ENCODE measurements at places on chromosomes 3 and 15.

GRCh38 chr3:127452321-127452821 lies 138.2 kb downstream of the TPRA1 start:
- DNase-seq, result no peak

- DNase-seq, result no peak
Measured at GRCh38 chr15:45993508-45993907, 358.7 kb downstream of the SQOR start.

DNA sequence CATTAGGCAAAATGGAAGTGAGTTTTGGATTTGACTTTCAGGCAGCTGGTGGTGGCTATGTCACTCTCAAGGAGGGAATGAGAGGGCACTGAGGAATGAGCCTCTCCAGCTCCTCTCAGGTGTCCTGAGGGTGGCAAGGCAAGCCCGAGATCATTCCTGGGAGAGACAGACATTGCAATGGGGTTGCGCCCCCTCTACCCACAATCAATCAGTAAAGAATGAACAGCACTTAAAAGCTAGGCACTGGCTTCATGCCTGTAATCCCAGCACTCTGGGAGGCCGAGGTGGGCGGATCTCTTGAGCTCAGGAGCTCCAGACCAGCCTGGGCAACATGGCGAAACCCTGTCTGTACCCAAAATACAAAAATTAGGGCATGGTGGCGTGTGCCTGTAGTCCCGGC lies 14.1 kb upstream of the SHF start:
- no peak for DNase-seq

- no peak for DNase-seq
Measured at GRCh38 chr3:112874725-112875124, 28.1 kb upstream of the CD200R1L start.

DNA sequence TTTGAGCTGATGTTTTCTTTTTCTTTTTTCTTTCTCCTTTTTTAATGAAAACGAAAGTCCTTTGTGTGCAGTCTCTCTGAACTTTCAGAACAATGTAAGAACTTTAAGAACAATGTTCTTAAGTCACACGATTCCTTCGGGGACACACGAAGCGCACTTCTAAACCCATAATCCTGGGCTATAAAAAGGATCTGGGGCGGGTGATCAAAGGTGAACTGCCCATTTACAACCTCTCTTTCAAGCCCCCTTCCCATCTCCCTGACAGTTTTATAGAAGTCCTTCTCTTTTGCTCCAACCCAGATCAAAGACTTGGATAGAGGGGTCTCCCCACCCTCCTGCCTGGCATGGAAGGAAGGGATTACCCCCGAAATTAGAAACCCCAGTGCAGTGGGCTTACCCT lies 126.8 kb downstream of the BDH1 start:
- no peak for DNase-seq

GRCh38 chr3:84724877-84725276 lies 233.9 kb upstream of the CADM2 start:
- no peak for DNase-seq

GRCh38 chr3:193776626-193777358 lies 183.8 kb downstream of the OPA1 start:
- DNase-seq, result no peak

DNA sequence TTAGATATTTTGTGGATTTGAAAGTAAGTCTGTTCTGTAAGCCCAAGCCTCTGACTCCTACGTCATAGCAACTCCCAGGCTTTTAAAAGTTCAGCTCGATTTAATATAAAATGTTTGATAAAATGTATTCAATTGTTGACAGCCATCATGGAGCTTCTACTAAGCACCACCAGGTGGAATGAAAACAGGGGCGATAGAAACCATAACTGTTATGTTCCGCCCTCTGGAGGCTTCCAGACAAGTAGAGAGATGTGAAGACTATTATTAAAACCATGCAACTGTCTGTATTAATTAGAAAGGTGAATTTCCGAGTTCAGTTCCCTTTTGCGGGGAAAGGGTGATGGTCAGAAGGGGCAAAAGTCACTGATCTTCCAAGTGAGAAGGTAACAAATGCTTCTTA lies 292.2 kb downstream of the NR2F2 start:
- no peak for DNase-seq

DNA sequence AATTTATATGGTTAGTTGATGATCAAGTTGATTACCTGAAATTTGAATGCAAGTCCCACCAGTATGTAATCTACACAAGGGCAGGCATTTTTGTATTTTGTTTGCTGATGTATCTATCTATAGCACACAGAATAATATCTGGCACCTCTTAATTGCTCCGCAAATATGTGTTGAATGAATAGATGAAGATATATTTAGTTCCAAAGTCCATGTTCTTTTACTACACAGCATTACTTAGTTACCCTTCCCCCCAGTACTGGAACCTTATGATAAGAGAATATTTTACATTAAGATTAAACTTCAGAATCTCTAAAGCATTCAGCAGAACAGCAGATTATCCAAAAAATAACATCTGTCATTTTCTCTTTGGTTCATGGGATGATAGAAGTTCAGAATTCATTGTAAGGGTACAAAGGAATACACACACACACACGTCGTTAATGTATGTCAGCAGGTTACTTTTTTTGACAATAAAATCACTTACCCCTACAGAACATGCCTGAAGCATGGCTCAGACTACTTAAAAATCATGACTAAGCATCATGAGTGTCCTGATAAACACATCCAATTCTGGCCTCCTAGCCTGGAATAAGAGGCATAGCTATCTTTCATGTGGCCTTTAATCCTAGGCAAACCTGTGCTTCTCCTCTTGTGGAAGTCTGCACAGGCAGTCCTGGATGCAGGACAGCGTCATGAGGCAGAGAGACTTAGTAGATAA lies 148.9 kb upstream of the TBC1D5 start:
- DNase-seq, result no peak

DNA sequence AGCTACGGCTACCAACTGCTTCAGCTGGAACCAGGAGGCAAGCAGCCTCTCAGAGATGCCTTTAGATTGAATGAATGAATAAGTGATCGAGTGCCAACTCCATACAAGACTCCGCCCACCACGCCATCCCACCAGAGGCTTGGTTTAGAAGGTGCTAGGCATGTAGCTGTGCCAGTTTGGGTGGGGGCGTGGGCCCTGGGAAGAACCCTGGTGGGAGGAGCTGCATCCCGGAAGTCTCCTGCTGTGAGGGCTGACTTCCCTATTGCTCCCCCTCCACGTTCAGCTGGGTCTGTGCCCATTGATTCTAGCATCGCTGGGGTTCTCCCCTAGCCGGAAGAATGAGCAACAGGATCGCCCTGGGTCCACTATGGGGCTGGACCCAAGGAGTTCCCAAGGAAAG lies 20.9 kb downstream of the LINGO1 start:
- DNase-seq, result no peak

DNA sequence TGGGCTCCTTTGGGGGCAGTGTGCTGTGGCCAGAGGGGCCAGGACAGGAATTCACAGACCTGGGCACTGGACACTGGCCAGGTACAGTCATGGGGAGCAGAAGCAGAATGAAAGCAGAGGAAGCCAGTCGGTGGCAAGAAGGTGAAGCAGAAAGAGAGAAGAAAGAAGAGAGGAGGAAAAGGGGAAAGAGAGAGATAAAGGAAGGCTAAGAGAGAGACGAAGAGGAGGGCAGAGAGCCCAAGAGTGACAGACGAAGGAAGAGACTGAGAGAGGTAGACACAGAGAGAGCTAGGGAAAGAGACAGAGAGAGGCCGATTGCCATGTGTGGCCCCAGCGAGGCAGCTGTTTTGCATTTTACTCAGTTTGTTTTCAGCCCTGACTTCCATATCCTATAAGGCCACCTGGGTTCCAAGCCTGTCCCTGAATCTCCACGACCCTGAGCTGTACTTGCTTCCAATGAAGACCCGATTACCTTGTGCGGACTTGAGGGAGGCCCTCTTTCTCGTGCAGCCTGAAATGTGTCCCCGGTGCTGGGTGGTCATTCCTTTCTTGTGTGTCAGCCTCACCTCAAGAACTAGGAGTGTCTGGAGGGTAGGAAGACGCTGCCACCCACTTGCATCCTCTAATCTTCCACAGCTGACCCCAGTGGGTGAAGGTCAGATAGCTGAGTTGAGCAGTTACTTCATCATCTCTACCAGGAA lies 73.9 kb downstream of the LSM3 start:
- DNase-seq, result no peak

GRCh38 chr3:38717355-38718240 lies 68.1 kb upstream of the SCN5A start:
- DNase-seq, result no peak

All from CD4-positive, alpha-beta T cell treated with Interleukin-15 for 4 hours (primary cell).